ENCODE measurements at places on chromosomes 7 and 10.

DNA sequence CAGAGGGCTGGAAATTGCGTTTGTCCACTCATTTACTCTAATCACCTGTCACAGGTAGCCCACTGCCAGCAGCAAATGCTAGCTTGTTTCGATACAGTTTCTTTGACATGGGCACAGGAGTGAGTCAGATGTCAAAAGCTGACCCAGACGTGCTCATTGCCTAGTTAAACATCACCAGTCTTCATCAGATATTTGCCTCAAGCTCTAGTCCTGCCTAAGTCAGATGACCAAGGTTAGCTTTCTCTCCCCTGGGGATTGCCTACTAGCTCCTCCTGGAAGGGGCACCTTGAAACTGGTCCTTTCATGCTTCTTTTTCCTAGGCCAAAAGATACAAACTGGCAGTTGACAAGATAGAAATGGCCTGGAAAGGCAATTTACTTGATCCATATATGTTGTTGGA is 35.2 kb downstream of the GPAM start:
- DNase-seq: no peak

DNA sequence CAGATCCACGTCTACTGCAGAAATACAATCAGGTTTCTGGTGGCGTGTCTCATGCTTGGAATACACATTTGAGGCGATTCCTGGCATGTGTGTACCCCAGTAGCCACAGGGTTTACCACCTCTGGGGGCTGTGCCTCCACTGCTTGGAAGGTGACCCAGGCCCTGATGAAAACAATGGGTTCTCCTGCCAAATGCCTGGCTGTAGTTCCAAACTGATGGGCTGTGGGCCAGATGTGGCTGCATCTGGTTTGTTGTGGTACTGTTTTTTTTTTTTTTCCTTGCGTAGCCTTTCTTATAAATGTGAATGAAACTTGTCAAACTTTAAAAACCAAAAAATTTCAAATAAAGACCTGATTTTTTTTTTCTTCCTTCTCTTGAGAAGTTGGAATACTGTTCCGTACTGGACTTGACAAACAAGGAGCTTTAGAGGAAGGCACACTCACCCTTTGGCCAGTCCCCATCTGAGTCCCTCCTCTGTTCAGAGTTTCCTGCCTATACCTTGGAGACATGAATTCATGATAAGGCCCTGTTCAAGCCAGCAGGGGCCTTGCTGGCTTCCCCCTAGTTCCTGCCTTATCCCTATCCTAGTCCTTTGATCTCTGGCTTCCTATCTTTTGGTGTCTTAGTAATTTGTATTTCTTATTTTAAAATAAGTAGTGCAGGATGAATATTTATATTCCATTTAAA is 217.1 kb downstream of the PHTF2 start:
- DNase-seq: no peak

GRCh38 chr10:3398825-3399646 is 226.5 kb upstream of the PITRM1 start:
- peak; percentile 88 for DNase-seq

DNA sequence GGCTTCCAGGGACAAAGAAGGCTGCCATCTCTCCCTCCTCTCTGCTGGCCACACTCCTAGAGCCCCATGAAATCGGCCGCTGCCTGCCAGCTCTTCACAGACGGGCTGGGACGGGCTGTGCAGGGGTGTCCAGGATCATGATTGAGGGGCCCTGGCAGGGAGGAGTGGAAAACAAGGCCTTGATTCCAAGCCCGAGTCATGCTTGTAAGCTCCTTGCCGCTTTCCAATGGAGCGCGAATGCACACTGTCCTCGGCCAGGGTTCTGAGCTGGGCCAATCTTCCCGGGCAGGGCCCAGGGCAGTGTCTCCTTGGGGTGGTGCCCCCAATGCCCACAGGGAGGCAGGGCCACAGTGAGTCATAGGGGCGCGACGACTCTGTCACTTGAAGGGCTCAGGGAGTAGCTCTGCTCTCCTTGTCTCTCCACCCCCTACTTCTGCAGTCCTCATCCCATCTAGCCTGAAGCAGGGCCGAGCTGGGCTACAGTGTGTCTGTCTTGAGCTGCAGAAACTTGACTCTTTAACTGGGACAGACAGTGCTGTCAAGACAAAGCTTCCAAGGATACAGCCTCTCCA is 186.2 kb upstream of the SVIL start:
- DNase-seq: no peak

- DNase-seq: no peak
These were observed 1021.6 kb downstream of the GATA3 start for GRCh38 chr10:9076066-9076465.

DNA sequence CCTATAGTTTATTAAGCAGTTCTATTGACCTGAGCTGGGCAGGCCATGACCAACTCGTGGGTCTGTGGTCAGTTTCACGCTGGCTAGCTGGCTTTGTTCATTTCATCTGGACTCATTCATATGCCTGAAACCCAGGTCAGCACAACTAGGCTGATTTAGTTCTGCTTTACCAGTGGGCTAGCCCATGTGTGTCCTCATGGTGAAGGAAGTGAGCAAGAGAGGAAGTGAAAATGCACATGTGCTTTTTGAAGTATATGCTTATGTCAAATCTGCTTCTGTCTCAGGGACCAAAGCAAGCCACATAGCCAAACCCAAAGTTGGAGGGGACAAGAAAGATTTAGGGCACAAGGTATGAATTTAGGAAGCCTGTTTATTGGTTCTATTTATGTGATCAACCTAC is 154.5 kb downstream of the RNF133 start:
- no peak for DNase-seq

DNA sequence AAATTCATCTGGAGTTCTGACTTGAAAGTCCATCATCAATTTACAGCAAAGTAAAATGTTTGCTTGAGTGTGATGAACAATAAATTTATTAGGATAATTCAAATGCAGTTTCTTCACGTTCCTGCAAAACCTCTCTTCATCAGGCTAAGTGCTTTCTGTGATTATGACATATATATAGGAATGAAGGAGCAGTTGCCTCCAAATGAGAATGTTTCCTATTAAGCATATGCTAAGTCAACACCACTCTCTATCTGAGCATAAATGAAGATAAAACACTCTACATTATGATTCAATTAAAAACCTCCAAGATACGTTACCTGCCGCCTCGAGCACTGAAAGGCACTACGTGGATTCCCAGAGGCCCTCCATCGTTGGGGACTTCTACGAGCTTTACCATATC is 416.1 kb downstream of the PARD3 start:
- DNase-seq: no peak

DNA sequence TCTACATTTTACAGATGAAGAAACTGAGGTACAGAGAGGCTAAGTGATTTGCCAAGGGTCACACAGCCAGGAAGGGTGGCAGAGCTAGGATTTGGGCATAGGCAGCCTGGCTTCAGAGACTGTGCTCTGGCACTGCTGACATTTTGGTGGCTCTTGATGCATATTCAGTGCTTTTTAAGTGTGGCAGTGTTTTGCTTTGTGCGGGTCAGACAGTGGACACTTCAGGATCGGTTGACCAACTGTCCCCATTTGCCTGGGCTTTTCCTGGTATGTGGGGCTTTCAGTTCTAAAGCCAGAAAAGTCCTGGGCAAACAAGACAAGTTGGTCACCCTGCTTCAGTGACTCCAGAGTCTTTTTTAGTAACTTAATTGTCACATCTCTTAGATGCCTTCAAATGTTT is 35.0 kb downstream of the SUFU start:
- DNase-seq: no peak
